Endothelial cell (in vitro differentiated cells): ENCODE measurements at places on chromosomes 3 and 15.

DNA sequence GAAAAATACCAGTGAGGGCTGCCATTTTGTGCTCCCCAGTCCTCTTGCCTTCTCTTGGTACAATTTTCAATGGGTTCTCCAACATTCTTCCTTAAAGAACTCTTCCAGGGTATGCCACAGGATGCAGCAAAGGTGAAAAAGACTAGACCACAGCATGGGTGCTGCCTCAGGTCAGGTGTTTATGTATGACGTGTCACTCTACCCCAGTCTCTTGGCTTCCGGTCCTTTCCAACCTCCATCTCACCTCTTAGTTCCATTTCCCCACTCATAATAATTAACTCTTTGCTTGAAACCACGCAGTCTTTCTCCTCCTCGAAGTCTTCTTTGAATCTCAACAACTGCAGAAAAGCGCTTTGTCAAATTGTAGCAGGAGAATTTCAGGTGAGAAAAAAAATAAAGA is 104.7 kb upstream of the TBC1D5 start:
- no peak for DNase-seq

DNA sequence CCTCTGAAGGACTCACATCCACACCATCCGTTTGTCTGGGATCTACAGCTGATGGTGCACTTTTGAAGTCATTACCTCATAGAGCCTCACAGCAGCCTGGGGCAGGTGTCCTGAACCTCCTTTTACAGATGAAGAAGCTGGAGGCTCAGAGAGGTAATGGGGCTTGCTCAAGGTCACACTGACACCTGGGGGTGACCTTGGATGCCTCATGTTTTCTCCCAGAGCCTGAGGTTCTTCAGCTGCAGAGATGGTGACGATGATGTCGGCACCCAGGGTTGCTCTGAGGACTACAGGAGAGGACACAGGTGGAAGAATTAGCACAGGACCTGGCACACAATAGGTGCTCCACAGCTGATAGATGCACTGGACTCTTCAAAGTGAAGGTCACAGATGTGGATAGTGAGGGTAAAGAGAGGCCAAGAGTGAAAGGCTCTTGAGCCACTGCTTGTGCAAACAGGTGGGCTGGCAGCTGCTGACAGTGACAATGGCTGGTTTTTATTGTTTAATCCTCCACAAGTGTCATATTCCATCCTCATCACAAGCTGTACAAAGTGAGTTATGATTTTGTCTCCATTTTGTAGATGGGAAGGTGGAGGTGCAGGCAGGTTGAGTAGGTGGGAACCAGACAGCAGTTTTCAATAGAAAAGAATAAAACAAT is 17.4 kb upstream of the ATP2B2 start:
- no peak for DNase-seq

GRCh38 chr3:39166134-39166710 is 12.8 kb upstream of the CSRNP1 start:
- no peak for DNase-seq

DNA sequence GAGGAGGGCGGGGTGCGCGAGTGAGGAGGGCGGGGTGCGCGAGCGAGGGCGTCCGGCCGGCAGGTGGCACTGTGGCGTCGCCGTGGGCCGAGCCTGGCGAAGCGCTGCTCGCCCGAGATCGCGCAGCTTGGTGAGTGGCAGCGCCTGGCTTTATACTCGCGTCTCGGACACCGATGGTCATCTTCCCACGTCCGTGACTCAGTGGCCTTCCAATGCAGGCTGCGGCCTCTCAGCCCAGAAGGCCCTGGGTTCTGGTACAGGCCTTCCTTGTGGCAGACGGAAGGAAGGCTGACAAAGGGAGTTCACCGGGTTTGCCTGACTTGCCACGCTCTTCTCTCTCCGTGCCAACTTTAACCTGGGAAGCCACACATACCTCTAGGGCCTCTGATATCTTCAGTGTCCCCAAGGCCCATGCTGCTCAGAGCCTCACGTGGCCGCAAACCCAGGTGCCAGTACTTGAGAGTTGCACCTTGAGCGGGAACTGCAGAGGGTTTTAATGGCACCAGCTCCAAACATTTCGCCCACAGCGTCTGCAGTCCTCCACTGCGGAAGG is 195.3 kb upstream of the LYSMD4 start:
- DNase-seq, result peak; percentile 70

GRCh38 chr3:30277494-30277893 is 328.9 kb upstream of the TGFBR2 start:
- no peak for DNase-seq

DNA sequence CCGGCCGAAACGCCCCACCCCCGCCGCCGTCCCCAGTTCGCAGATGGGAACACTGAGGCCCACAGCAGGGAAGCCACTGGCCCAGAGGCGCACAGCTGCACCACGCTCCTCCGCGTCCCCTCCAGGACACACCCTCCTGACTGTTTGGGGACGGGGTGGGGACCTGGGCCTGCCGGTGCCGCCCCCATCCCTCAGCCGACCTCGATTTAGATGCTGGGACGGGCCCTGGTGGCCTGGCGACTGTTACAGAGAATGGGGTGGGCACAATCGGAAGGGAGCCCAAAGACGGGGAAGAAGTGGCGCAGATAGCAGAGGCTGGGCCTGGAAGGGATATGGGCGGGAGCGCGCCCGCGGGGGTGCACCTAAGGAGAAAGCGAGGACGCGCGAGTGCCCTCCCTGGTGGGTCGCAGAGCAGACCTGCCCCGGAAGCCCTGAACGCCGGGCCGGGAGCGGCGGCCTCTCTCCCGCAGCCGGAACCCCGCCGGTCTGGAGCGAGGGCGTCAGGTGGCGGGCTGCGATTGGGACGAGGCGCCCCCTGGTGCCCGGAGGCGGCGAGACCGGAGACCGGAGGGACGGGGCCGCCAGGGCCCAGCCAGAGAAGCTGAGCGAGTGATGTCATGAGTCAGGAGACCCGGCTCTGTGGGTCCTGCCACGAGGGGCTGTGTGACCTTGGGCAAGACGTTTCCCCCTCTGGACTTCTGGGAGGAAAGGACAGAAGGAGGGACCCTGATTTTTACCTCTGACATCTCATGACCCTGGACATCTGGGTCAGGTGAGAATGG is 78.4 kb downstream of the IQSEC1 start:
- DNase-seq, result peak; percentile 95

DNA sequence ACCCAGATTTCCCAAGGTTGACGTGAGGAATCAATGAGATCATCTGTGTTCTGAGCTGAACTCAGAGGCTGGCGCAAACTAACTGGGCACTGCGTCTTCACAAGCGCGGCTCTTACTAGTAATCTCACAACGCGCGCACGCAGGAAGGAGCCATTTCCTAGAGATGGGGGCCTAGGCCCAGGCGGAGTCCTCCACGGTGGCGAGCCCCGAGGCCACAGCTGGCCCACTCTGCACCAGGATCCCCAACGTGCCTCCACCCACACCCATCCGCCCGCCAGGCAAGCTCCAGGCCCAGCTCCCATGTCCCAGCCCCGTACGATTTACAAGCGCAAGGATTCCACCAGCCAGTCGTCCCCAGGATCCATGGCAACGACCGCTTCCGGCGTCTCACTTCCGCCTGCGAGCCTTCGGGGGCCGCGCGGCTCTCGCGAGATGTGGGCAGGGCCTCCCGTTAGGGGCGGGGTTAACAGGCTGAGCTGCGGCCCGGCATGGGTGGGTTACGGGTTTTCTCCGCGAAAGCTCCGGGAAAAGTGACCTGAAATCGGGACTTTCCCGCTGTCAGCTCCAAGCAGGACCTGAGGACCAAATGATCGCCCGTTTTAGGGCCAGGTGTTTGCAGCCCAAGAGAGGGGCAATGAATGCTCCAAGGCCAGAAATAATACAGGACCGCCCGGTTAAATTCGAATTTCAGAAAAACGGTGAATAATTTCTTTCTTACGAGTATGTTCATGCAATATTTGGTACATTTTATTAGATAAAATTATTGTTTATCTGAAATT is at the start of gene WDR73:
TSS of gene WDR73 (minus strand) at position 374 of the 779 bp plus-strand sequence. CDS start at position 365, 9 bp downstream.
- DNase-seq, result peak; percentile 98
